ENCODE measurements at places on chromosomes 7 and 10.

- DNase-seq: no peak
Measured at GRCh38 chr7:92720604-92721350, 115.6 kb downstream of the CDK6 start.

DNA sequence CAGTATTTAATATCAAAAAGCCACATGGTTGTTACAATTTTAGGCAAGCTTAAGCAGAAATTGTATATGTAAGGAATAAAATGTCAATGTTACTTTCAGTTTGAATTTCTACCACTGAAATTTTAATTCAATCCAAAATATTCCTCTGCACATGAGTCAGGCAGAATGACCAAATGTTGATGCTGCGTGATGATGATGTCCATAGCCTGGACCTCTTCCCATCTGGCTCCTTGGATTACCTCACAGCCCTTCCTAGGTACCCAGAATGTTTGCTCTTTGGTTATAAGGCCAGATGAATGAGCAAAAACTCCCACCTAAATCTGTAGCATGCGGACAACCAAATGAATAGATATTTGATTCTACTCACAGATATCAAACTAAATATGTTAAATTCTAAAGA, 258.3 kb upstream of the IMMP2L start:
- DNase-seq: no peak

- no peak for DNase-seq
Measured at GRCh38 chr10:80081801-80082750, 3.6 kb downstream of the TMEM254 start.

DNA sequence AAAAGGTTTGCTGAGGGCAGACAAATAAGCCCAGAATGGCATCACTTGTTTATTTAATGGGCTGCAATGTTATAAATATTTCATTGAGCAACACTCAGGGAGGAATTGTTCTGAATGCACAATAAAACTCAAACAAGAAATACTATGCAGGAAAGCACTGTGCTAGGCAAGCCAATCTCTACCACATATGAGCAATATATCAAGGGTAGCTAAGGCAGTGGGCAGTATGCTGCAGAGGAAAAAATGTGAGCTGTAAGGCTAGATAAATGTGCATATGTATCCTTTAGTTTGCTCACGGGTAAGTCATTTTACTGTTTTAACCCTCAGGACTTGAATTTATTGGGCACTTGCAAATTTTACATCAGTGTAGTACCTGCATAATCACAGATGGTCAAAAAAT, 349.6 kb downstream of the CDC14C start:
- DNase-seq: no peak

DNA sequence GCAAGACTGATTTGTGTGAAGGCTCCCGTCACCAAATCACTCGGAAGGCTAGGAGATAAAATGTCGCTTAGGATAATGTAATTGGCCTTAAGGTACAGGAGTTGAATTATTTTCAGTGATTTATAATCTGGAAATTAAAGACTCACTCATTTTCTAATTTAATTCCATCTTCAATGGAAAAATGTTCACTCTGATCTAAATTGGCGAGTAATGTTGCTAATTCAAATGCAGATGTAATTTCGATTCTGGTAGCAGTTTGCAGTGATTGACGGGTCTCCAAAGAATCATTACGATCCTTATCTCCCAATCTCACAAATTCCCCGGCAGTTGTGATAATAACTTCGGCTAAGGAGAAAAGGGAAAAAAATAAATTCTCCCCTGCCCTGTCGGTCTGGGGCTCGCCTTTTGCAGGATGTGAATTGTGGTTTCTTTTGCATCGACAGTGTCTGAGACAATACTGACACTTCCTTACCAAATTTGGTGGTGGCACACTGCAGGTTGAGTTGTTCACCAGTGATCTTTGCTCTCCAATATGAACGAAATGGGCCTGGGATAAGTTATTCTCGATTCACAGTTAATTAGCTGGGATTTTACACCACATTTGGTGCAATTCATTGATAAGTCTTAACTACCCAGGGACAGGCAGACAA, 215.1 kb upstream of the GPR26 start:
- DNase-seq: no peak

- DNase-seq: no peak
Measured at GRCh38 chr7:114008696-114009095, 89.9 kb upstream of the PPP1R3A start.

All from esophagus muscularis mucosa (tissue), 4 donors.